ENCODE measurements at places on chromosomes 6 and 20.
A peak's percentile ranks its signal among the peaks of the same experiment; 100 is the strongest.

GRCh38 chr6:35310265-35310831, 12.7 kb downstream of the DEF6 start:
- no peak overlapping the region for H3K4me3 ChIP-seq
- no peaks in the 10 kb centered on the region for H3K4me1 ChIP-seq
- DNase-seq: no peak
- no peaks in the 10 kb centered on the region for H3K36me3 ChIP-seq
- no peaks in the 10 kb centered on the region for H3K27me3 ChIP-seq

DNA sequence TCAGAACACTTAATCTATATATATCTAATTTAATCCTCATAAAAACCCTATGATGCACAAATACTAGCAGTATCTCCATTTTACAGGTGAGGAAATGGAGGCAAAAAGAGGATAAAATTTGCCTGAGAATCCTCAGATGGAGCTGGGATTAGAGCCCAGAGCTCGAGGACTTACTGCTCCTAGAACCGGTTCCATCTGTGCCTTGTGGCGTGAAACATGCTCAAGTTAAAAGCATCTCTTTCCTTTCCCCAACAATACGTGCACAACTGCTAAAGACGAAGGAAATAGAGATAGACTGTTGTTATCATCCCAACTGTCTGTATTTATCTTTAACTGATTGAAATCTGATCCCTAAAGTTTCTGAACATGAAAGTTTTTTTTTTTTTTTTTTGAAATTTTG, 367.6 kb upstream of the SOX4 start:
- H3K4me3 ChIP-seq: no peak overlapping the region
- H3K27me3 ChIP-seq: no peaks in the 10 kb centered on the region
- H3K36me3 ChIP-seq: no peaks in the 10 kb centered on the region
- no peak for DNase-seq
- no peaks in the 10 kb centered on the region for H3K4me1 ChIP-seq

GRCh38 chr6:125943528-125944433, 12.8 kb upstream of the HINT3 start:
- DNase-seq: no peak
- no peaks in the 10 kb centered on the region for H3K36me3 ChIP-seq
- H3K27me3 ChIP-seq: no peaks in the 10 kb centered on the region
- H3K27ac ChIP-seq: peak overlapping the region; percentile 77

GRCh38 chr20:20518263-20518662, 150.4 kb downstream of the INSM1 start:
- no peak overlapping the region for H3K27ac ChIP-seq
- H3K4me1 ChIP-seq: peaks cover 6% of the 10 kb centered on the region
- H3K36me3 ChIP-seq: peaks cover 16% of the 10 kb centered on the region
- no peaks in the 10 kb centered on the region for H3K27me3 ChIP-seq

Measured in lung (tissue), 17 donors.